ENCODE measurements at places on chromosomes 1 and 21. TPM values are rescaled to one million over a fixed set of nuclear protein-coding genes. Genes with fewer than 3 reads are reported as not detected.

GRCh38 chr1:80929868-80930508, 870.7 kb upstream of the ADGRL2 start:
- no peak for DNase-seq

The NTNG1 gene
- total RNA-seq: 8.1 TPM

- peak; percentile 33 for DNase-seq
Observed at GRCh38 chr1:168467452-168467851, 76.3 kb downstream of the XCL2 start.

The LAMC2 gene
- total RNA-seq: 13.9 TPM

The FCRL1 gene
- not detected for total RNA-seq

DNA sequence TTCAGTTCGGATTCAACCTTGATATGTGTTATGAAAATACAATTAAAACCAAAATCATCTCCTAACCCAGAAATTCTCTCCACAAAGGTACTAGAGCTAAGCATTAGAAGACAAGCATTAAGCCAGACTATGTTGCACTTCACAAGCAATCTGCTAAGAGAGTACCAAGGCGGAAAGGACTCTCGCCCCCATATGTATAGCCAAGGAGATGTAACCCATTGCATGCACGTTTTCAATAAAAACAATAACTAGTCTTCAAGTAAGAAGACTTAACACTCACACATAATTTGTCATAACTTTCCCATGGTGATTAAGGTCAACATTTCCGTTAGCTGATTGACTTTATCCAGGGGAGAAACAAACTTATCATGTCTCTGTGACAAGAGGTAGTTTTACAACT, 27.6 kb upstream of the PTPRC start:
- no peak for DNase-seq

The OR2L2 gene
- total RNA-seq: not detected

DNA sequence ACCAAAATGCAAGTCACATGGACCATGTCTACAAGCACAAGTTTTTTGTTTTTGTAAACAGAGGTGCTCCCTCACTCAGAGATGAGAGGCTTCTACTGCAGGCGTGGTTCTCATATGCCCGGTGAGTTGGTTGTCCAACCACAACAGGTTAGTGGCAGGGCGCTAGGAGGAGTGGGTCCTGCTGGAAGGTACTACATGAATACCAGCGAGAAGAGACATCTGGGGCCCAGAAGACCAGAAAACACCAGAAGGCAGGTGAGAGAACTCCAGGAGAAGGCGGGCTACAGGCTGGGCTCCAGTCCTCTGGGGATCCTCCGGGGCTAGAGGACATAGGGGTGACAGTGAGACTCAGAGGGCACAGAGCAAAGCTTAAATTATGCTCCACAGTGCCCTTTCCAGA, 366.5 kb downstream of the MATN1 start:
- DNase-seq: no peak

The RPS27 gene
- 1,010 TPM for total RNA-seq

The KDF1 gene
- total RNA-seq: 0.22 TPM

DNA sequence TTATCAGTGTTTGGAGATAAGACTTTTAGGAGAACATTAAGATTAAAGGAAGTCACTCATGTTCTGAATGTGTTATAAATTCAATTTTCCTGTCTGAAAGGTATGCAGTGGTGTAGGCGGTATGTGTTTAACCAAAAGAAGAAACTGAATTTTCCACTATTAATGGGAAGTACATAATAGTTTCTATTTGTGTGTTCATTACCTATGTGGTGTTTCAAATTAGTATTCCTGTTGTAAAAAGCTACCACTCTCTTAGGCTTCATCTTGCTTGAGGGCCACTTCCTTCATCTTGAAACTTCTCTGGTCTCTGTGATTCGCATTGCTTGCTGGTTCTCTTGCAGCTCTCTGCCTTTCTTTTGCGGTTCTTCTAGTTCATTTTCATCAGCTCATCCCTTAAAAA, 123.4 kb downstream of the HLX start:
- DNase-seq: no peak

DNA sequence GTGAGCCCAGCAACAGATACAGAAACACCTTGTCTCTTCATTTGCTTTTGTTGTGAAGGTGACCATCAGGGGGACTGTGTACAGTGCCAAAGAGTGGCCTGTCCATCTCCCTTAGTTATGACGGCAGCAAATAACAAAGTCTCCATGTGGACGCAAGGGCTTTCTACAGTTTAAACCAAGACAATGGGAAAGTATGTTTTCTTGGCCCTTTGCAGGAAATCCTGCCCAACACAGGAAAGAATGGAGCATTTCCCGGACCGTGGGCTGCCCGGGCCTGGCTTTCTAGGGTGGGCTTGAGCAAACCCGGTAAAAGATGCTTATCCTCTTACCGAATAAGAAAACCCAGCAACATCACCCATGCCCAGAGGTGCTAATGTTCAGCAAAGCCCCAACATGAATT, 87.3 kb downstream of the ZBTB18 start:
- no peak for DNase-seq

The ADAMTS5 gene
- total RNA-seq: 14.1 TPM

The RAP1GAP gene
- total RNA-seq: 3.2 TPM

The CAMSAP2 gene
- total RNA-seq: 45.6 TPM

The OR10J1 gene
- total RNA-seq: not detected

The HSD11B1 gene
- not detected for total RNA-seq

DNA sequence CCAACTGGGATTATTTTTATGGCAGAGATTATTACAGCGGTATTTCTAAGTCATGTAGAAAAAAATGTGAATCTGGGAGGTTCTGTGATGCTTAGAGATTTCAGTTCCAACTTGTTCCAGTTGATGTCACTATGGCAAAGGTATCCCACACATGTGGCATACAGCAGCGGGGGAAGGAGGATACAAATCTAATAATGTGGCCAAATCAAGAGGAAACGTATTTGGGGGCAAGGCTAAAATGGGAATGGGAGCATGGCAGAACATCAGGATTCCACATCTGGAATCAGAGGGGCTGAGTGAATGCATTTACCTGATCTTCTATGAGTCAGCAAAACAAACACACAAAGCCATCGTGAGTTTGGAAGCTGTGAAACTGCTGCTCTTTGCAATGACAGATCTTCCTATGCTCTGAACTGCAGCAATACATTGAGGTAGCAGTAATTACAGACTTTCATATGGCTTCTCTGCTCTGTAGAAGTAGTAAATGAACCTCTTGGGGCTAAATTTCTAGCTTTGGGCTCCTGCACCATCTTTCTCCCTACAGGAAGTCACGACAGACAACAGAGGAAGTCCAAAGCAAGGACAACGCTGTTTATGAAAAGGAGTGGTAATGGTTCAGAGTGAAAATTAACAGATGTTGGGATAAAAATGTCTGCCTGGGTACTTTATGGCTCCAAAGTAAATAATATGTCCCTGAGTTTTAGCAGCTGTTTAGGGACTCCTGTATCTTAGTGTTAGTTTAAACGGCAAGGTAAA, 55.5 kb downstream of the GABPA start:
- peak; percentile 16 for DNase-seq

DNA sequence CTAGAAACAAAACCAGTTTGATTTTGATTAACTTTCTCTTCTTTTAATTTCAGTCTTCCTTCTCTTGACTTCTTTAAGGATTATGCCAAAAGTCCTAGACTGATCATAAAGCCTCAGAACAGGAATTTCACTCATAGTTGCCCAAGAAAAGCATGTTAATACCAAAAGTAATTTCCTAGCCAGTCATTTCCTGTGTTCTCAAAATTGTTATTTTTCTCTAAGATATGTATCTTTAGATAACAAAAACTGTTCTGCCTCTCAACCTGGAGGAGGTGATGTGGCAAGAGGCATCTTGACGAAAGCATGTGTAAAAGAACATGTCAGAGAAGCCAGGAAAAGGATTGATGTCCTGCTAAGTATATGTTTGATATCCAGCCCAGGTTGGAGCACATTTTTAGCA, 78.0 kb upstream of the IPO9 start:
- DNase-seq: peak; percentile 85

The MAP3K21 gene
- total RNA-seq: 2.2 TPM

DNA sequence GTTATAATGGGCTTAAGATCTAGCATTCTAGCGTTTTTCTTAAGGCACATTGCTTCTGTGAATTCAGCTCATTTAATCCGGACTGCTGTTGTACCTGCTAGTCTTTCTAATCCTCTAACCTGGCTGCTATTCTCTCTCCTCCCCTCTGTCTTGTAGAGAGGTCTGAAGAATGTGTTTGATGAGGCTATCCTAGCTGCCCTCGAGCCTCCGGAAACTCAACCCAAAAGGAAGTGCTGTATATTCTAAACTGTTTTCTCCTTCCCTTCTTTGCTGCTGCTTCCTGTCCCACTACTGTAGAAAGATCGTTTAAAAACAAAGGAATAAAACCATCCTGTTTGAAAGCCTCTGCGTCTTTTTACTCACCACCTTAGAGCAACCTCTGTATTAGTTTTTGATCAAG, 37.3 kb downstream of the CDC42 start:
- DNase-seq: no peak

DNA sequence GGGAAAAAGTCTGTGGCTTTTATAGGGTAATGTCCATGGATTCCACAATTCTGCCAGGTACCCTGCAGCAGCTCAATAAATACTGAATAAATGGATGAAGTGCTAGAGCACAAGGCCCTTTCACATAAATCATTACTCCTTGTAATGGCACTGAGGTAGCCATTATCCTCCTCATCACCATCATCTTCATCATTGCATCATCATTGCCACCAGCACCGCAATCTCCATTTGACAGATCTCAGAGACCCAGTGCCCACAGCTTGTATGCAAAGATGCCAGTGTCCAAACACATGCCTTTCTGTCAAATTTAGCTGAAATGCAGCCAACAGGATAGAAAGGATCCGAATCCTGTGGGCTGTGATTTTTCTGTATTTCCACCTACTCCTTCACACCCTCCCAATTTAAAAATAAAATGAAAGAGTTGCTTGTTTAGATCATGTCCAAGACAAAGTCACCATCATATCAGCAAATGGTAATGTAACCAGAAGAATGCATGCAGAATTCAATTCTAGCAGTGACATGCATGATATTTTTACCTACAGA, 17.4 kb downstream of the DAB1 start:
- no peak for DNase-seq

DNA sequence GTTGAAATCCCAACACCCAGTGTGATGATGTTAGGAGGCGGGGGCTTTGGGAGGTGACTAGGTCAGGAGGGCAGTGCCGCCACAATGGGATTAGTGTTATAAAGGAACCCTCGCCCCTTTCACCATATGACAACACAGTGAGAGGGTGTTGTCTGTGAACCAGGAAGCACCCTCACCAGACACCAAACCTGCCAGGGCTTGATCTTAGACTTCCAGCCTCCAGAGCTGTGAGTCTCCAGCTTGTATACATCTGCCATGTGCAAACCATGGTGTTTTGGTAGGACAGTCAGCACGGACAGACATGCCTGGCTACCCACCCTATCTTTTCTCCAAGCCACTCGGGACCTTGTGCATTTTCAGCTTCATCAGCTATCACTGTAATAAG, 4.0 kb downstream of the TRIM11 start:
- no peak for DNase-seq

DNA sequence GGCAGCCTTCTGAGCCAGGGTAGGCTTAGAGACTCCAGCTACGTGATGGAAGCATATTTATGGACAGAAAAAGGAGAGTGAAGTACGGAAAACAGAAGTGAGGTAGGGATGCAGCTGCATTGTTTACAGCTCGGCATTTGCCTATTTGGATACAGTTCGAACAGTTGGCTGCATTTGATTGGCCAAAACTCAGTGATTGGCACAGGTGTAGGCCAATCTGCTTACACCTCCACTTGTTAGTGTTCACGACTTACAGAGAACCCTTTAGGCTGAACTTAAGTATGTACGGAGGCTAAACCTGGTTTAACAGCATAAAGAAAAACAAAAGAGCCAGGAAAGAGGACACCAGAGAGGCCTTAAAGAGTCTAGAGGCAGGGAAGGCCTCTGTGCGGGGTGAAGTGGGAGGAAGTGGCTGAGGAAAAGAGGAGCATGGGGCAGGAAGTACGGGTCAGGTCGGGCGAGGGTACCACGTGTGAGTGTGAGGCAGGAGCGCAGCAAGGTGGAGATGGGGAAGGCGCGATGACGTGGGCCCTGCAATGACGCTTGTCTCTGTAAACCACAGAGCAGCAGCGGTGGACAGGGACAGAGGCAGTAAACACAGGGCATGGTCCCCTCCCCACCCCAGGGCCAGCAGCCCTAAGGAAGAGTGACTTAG, 32.0 kb downstream of the RSPH1 start:
- DNase-seq: peak; percentile 63

GRCh38 chr1:232568906-232569553, 60.9 kb downstream of the SIPA1L2 start:
- no peak for DNase-seq

- DNase-seq: no peak
Observed at GRCh38 chr1:30756206-30756544, 1.4 kb downstream of the LAPTM5 start.

The LCE6A gene
- total RNA-seq: not detected

GRCh38 chr1:166858726-166859419, 17.2 kb downstream of the TADA1 start:
- no peak for DNase-seq

DNA sequence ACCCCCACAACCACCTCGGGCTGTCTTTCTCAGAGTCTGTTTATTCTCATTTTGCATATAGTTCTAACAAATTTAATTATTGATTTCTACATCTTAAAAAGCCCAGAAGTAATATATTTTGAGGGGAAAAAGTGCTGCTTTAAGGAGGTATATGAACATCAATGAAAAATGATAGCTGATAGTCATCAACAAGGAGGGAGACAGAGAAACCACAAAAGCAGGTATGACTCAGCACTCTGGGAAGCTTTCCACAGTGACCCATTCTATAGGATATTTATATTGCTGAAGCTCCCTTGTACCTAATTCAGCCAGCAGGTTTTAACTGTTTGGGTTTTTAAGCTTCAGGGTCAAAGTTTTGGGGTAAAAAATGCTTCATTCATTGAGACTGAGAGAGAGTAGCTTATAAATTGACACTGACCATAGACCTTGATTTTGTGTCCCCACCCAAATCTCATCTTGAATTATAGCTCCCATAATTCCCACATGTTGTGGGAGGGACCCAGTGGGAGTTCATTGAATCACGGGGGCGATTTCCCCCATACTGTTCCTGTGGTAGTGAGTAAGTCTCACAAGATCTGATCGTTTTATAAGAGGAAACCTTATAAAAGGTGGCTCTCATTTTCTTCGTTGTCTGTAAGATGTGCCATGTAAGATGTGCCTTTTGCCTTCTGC, 27.4 kb downstream of the VANGL1 start:
- DNase-seq: peak; percentile 88

The SRGAP2 gene
- 116 TPM for total RNA-seq

The S100A6 gene
- 74.4 TPM for total RNA-seq

DNA sequence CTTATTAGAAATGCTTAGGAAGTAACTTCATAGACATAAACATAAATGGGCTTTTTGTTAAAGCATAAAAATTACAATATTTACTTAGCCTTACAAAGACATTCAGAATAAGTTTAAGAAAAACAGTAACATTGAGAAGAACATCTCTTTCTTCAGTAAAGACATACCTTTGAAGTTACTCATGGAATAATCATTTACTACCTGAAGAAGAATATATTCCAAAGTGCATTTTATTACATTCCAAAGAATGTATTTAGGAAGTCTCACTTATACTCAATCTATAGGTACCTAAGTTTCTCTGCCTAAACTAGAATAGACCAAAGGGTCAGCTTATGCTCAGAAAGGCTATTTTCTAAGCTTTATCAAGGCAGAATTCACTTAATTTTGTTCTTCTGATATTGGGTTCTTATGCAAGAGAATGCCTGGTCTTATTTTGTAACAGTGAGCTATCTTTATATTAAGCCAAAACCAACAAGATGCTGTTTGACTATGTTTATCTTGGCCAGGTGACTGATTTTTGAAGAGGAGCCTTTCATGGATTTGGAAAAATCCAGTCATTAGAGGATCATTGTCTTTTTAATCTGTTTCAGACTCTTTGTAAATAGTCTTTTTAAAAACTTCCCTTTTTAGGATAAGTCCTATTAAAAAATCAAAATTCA, 110.1 kb downstream of the OLFML2B start:
- peak; percentile 65 for DNase-seq

Data from astrocyte (in vitro differentiated cells and primary cell).